HCT116 (cell line): ENCODE measurements at places on chromosomes 2 and 18. TPM values are rescaled to one million over a fixed set of nuclear protein-coding genes. Genes with fewer than 3 reads are reported as not detected.

ANTXR1 gene
- 25.7 TPM for total RNA-seq

ATP6V1B1 gene
- 0.74 TPM for total RNA-seq

CHRNA1 gene
- total RNA-seq, result not detected

DNA sequence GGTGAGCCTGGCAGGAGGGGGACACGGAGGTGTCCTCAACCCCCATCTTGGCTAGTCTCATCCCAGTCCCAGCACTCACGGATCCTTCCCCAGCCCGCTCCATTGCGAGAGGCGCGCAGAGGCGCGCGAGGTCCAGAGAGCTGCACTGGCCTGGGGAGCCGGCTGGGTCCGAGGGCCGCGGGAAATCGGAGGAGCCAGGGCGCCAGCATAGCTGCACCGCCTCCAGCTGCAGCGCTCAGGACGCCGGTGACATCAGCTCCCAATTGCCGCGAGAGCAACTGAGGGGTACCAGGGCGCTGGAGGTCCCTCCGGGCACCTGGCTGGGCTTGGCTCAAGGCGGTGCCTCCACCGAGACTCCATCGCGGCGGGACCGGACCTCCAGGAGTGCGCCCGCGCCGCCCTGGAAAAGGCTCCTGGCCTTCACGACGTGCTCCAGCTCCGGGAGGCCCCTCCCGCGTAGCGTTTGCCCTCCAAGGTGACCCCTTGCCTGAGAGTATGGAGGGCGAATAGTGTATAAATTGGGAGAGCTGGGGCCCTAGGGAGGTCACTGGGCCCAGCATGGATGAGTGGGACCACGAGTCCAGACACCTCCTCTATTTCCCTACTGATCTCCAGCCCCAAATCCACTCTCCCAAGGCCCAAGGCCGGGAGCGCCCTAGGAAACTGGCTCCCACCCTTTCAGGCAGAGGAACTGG is 5.5 kb downstream of the RTKN start:
- no peaks in the 10 kb centered on the region for H3K27me3 ChIP-seq
- no peak overlapping the region for H3K4me3 ChIP-seq
- no peak for DNase-seq

DNA sequence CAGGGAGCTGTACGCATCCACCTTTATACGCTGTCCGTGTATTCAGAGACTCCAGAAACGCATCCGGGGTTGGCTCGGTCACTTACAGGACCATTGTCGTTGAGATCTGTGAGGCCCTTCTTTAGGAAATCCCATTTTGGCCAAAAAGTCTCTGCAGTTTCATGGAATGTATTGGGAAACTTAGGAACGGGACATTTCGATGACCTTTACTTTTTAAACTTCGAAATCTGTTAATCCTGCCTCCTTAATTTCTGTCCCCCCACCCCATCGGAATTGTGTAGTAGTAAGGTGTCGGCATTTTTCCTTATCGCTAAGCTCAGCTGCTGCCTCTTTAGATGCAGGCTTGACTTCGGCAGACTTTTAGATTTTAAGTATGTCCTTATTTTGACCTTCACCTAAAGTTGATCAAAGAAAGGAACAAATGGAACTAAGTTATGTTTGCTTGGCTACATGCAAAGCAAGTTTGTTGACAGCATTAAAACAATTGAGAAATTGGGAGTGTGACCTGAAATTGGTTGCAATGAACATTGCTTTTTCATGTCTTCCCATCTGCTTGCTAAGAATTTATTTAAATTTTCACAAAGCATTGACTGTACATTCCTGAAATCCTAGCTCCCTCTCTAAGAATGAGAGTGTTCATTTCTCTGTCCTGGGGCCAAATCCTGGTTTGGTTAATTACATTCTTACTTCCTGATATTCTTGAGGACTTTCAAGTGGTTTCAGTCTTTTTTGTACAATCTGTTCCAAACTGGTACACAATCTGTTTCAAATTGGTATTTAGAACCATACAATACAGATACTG is 884 bp upstream of the RAPH1 start:
- peak overlapping the region; percentile 53 for H3K4me3 ChIP-seq
- peaks cover 12% of the 10 kb centered on the region; the same call in 1 of the 2 replicates for H3K4me1 ChIP-seq
- H3K36me3 ChIP-seq, result no peaks in the 10 kb centered on the region
- H3K27ac ChIP-seq, result peak overlapping the region; percentile 84

GRCh38 chr18:48543228-48543627 is 4.4 kb downstream of the CTIF start:
- no peaks in the 10 kb centered on the region for H3K27me3 ChIP-seq
- H3K27ac ChIP-seq, result peak overlapping the region; percentile 48
- no peak for DNase-seq

GRCh38 chr2:133526530-133527300 is 41.5 kb downstream of the NCKAP5 start:
- no peaks in the 10 kb centered on the region for H3K4me1 ChIP-seq
- H3K27me3 ChIP-seq, result no peaks in the 10 kb centered on the region
- no peak overlapping the region for H3K27ac ChIP-seq
- H3K4me3 ChIP-seq, result no peak overlapping the region
- no peak for DNase-seq
- H3K36me3 ChIP-seq, result no peaks in the 10 kb centered on the region

- no peak overlapping the region for H3K4me3 ChIP-seq
- no peaks in the 10 kb centered on the region for H3K27me3 ChIP-seq
- peaks cover 57% of the 10 kb centered on the region; the same call in 1 of the 2 replicates for H3K36me3 ChIP-seq
- H3K27ac ChIP-seq, result no peak overlapping the region
- no peaks in the 10 kb centered on the region for H3K4me1 ChIP-seq
- no peak for DNase-seq
Measured at GRCh38 chr2:218249691-218250090, 11.1 kb upstream of the GPBAR1 start.

GRCh38 chr2:159736048-159736447 is 23.7 kb downstream of the MARCHF7 start:
- DNase-seq, result no peak
- peaks cover 17% of the 10 kb centered on the region for H3K36me3 ChIP-seq
- no peaks in the 10 kb centered on the region for H3K4me1 ChIP-seq
- no peaks in the 10 kb centered on the region for H3K27me3 ChIP-seq
- H3K4me3 ChIP-seq, result no peak overlapping the region

- H3K27ac ChIP-seq, result no peak overlapping the region
- H3K36me3 ChIP-seq, result no peaks in the 10 kb centered on the region
- H3K27me3 ChIP-seq, result no peaks in the 10 kb centered on the region
- peaks cover 23% of the 10 kb centered on the region for H3K4me1 ChIP-seq
Measured at GRCh38 chr2:108587621-108588020, 53.4 kb downstream of the LIMS1 start.

- peaks cover 30% of the 10 kb centered on the region for H3K4me1 ChIP-seq
- no peaks in the 10 kb centered on the region for H3K36me3 ChIP-seq
- no peaks in the 10 kb centered on the region for H3K27me3 ChIP-seq
- no peak for DNase-seq
- H3K27ac ChIP-seq, result no peak overlapping the region
- no peak overlapping the region for H3K4me3 ChIP-seq
Measured at GRCh38 chr2:105917688-105918087, 173.0 kb downstream of the NCK2 start.

DNA sequence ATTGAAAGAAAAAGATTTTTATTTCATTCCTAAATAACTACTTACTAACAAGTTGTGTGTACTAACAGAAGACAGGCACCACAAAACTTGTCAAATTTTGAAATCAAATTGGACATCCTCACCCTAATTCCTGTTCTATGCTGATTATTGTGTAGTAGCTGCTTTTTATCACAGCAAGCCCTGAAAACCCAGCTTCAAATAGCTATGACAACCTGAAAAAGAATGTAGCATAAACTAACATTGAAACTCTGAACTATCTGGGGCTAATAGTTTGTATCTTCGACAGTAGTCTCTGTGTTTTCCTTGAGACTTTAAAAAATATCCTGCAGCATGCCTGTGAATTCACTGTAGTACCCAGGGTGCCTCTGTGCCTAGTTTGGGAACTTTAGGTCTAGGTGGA is 122.6 kb downstream of the WDPCP start:
- H3K27me3 ChIP-seq, result no peaks in the 10 kb centered on the region
- H3K4me3 ChIP-seq, result no peak overlapping the region
- no peak overlapping the region for H3K27ac ChIP-seq
- no peaks in the 10 kb centered on the region for H3K36me3 ChIP-seq
- no peak for DNase-seq

GRCh38 chr2:38740851-38741731 is 10.1 kb downstream of the SRSF7 start:
- H3K27ac ChIP-seq, result 0 out of 2 replicates have a peak overlapping the region, but pooled peaks have one; percentile 0
- H3K4me3 ChIP-seq, result no peak overlapping the region

DNA sequence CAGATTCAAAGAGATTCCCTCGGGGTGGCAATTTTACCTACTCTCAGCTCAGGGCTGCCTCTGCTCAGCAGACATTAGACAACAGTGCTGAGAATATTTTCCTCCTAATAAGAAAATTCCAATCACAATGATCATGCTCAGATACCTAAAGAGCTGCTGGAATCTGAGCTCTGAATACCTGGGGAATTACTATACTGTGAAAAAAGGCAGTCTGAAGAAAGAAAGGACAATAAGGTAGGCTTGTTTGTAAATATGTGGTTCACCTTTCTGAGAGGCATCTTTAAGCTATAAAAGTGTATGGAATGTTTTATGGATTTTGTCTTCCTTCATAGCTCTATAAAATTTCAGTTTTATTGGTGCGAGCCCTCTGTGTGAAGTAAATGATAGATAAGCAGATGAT is 34.2 kb upstream of the FAM98A start:
- no peak overlapping the region for H3K4me3 ChIP-seq
- H3K27me3 ChIP-seq, result no peaks in the 10 kb centered on the region
- DNase-seq, result no peak
